ENCODE measurements at places on chromosomes 4 and X. TPM values are rescaled to one million over a fixed set of nuclear protein-coding genes. Genes with fewer than 3 reads are reported as not detected.

CYP2U1 gene
- 12.5 TPM for total RNA-seq

CC2D2A gene
- 31.2 TPM for total RNA-seq

CAPN6 gene
- total RNA-seq, result not detected

HMGN5 gene
- 2.7 TPM for total RNA-seq

FRG2 gene
- total RNA-seq, result not detected

FRMD7 gene
- total RNA-seq, result 0.44 TPM

CT83 gene
- not detected for total RNA-seq

MID1 gene
- 12.7 TPM for total RNA-seq

CRMP1 gene
- total RNA-seq, result 24.5 TPM

CTAG2 gene
- not detected for total RNA-seq

VCX2 gene
- total RNA-seq, result not detected

PHOX2B gene
- not detected for total RNA-seq

Data from osteocyte (in vitro differentiated cells).